Stimulated activated naive CD4-positive, alpha-beta T cell (primary cell): ENCODE measurements at places on chromosomes 3 and 15.

GRCh38 chr15:51450001-51450400 is 108.5 kb downstream of the GLDN start:
- DNase-seq, result no peak

GRCh38 chr3:139260793-139261736 is 82.8 kb upstream of the MRPS22 start:
- DNase-seq, result no peak

- DNase-seq, result no peak
These were observed 76.1 kb upstream of the DCLK3 start for GRCh38 chr3:36840453-36840921.

DNA sequence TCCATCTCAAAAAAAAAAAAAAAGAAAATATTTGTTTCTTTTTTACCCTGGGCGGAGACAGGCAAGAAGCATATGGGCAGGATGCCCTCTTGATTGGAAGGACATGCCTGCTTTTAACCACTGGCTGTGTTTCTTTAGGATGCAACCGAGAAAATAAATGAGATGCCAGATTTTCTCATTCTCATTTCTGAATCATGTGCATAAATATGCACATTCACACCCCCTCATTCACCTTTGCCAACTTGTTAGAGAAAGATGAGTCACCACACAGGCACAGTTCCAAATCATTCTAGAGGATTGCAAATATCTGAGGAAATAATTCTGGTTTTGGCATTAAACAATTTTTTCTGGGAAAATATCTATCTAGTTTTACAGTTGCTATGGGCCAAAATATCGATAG is 3.3 kb downstream of the LIPH start:
- no peak for DNase-seq

DNA sequence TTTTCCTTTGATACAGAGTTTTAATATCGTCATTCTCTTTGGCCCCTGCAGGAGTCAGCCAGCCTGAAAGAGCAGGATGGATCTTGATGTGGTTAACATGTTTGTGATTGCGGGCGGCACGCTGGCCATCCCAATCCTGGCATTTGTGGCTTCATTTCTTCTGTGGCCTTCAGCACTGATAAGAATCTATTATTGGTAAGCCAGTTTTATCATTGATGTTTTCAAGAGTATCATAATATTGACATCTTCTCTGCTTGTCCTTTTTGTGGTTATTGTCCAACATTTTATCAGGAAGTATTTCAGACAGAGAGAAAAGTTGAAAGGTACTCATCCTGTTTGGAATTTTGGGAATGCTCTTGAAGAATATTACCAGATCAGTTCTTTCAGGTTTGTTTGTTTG is 18.9 kb downstream of the ABHD6 start:
- no peak for DNase-seq

GRCh38 chr15:40352281-40352901 is 1.6 kb downstream of the PHGR1 start:
- DNase-seq, result no peak

GRCh38 chr15:65092911-65093792 is 16.6 kb downstream of the KBTBD13 start:
- DNase-seq, result no peak

- no peak for DNase-seq
These were observed 37.2 kb upstream of the PRR20G start for GRCh38 chr3:127324913-127325628.

- no peak for DNase-seq
These were observed 24.0 kb upstream of the TEX9 start for GRCh38 chr15:56341201-56341600.

DNA sequence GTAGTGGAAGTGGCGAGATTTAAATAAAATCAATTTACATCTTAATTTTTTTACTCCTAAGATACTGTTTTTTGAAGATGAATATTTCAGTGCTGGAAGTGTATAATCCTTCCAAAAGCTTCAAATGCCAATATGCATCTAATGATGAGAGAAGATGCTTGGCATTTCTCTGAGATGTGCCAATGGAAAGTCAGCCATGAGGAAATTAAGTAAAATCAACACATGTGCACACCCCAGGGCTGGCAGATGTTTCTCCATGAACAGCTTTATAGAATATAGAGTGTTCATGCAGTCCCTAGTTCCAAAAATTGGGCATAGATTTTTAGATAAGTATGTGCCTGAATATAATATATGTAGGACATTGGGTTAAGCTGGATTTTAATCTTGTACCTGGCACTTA is 90.1 kb downstream of the CPNE4 start:
- no peak for DNase-seq

GRCh38 chr3:6717026-6717943 is 143.6 kb upstream of the GRM7 start:
- no peak for DNase-seq

DNA sequence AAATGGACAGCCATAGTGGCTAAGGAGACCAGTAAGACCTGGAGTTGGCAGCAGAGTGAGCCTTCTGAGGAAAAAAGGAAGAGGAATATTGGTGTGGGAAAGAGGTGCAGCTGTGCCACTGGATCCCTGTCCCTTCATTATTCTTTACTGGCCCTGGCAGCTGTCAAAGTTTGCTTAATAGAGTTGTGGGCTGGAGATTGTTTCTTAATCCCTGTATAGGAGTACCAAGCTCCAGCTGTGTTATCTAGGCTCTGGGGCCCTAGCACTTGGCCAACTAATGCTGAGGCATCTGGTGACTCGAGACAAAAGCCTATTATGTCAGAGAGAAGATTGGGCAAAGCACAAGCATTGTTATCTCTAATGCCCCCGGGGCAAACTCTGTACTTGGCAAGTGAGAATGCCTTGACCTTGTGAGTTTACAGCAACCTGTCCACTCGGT is 61.4 kb downstream of the ZNF609 start:
- no peak for DNase-seq

DNA sequence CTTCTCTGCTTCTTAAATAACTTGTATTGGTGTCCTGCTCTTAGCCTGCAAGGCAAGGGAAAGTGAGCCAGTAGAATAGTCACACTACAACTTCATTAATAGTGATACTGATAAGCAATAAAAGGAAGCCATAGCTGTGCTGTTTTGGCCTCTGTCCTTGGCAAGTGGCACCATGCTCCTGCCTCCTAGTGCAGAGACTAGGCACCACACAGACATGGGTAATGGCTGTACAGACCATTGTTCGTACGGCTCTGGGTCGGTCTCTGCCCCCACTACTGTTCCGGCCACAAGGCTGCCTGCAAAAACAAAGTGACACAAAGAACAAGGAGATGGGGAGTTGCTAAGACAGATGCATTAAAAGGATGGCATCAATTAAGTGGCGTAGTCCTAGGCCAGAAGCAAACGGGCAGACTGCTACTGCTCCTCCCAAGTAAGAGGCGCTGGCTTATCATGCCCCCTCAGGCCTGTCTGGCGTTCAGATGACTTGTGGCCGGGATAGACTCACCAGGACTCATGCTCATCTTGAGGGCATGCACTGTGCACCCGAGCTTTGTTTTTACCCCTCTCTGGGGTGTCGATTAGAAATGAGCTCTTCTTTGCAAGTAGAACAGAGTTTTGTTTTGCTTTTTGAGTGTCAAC is 75.6 kb downstream of the TRAK1 start:
- DNase-seq, result no peak

DNA sequence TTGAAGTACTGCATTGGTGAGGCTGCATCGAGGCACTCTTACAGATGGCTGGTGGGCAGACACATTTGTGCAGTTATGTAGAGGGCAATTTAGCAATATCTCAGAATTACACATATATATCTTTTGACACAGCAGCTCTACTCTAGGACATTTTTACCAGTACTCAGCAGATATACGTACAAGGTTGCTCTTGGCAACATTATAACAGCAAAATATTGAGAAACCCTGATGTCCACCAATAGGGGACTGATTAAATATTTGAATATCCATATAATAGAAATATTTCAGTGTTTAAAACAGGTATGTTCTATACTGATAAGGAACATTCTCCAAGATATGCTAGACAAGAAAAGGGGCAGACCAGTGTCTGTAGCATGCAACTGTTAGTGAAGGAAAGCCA is 7.9 kb upstream of the FBXO22 start:
- DNase-seq, result no peak

DNA sequence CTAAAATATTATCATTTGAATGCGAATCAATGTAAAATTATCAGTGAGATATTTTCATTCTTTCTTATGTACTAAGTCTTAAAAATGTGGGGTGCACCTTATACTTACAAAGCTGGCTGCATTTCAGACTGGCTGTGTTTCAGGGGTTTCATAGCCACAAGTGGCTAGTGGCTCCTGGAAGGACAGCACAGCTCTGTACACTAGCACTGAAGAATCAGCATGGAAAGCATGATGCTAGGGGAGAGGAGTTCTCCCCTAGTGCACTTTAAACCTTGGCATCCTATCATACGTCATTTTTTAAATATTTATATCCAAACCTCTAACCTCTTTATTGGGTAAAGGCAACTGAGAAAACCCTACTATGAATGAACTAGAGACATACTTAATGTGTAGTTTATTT is 66.4 kb downstream of the ECT2 start:
- DNase-seq, result no peak

DNA sequence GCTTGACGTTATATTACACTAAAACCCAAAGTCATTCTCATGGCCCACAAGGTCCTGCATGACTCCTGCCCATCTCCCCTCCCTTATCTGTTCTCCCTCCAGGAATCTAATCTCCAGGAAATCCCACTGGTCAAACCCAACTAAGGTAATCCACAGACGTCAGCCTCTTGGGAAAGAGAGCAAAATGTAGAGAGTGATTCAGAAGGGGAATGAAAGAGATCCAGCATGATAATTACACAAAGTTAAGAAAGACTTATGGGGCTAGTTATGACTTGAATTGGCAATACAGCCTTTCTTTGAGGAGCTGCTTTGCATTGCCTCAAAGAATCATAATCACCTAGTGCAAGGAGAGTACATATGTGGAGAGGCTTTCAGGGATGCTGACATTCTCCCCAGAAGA is 137.8 kb upstream of the MYRIP start:
- no peak for DNase-seq

DNA sequence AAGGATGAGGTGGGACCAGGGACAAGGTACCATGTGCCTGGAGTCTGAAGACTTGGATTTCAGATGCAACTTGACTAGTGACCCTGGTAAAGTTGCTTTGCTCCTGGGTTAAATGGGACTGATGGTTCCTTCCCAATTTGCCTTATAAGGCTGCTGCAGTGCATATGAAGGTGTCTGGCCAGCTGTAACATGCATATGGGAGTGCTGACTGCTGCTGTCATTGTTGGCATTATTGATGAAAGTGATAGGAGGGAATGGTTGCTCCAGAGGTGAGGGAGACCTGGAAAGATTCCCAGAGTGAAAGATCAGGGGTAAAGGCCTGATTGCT is 20.5 kb downstream of the CYP8B1 start:
- DNase-seq, result no peak

DNA sequence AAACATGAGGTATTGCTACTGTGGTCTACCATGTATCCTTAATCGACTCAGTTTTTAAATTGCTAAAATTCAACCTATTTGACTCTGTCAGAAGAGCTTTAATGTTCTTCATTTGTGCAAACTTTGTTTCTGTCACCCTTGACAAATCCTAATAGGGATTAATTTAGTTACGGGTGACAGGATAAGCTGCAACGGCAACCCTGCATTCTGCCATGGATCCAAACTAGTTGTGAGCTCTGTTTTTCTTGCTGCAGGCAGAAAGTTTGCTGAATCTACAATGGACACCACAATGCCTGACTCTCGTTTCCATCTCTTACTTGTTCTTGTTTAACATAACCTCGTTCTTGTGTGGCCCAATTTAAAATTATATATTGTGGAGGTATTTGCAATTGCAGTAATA is 352.3 kb downstream of the ROBO2 start:
- no peak for DNase-seq

- DNase-seq, result no peak
These were observed 120.7 kb downstream of the ADCY5 start for GRCh38 chr3:123327956-123328850.

DNA sequence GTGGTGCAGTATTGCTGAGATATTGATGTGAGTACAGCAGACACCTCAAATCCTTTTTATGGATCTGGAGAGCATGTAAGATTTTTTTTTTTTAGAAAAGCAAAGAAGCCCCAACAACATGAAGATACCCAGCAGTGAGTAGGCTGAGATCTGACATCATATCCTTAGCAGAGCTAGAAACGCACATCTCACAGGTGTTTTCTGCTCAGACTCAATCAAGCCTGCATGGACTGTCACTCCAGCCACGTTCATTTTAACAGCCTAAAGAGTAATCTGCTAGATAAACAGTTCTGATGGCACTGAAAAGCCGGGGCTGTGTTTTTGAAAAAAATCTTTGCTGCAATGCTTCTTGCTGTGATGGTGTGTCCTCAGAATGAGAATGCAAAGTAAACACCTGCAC is 544.2 kb downstream of the FGF12 start:
- no peak for DNase-seq

DNA sequence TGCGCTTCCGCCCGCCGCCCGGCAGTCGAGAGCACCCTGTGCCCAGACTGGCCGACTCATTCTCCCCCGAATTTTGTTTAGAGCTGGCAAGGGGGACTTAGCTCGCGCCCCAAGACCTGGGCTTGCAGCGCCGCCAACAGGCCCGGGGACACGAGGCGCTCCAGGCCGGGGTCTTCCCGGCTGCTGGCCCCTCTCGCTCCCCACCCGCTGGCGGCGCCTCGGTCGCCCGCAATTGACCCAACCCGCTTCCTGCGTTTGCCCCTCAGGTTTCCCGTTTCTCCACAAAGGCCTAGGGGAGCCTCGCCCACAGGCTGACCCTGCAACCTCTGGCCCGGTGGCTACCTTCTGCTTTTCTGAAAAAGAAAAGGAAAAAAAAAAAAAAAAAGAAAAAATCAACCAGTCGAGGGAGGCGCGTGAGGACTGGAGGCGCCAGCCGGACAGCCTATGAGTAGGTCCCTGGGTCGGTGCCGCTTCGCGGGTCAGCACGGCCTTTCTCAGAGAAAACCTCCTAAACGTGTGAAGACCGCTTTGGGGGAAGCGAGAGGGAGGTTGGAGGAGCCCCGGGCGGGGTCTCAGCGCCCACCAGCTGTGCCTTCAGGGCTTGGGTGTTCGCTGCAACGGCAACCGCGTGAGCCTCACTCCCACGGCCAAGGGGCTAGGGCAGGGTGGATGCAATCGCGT is 7.2 kb downstream of the FOXL2 start:
- no peak for DNase-seq

- DNase-seq, result no peak
These were observed 17.2 kb upstream of the PRICKLE2 start for GRCh38 chr3:64242435-64242834.
